ENCODE measurements at places on chromosomes 12 and 14.

DNA sequence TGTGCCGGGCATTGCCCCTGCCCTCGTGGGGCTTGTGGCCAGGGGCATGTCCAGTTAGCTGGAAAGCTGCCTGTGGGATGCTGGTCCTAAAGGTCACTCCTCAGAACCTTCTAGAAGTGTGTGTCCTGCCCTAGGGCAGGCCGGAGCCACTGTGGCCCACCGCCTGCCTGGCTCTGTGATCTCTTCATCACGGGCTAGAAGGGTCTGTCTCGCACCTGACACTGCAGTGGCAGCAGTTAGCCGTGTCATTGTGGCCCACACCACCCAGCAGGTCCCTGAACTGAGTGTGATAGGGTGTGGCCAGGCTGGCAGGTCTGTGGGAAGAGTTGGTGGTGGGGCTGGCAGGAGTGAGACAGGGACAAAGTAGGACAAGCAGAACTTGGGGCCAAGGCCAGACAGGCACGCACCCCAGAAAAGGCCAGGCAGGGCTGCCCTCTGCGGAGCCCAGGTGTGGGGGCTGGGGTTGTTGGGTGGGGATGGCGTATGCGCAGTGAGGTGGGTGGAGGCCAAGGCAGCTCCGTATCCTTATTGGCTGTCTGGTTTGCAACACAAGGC, 41.2 kb downstream of the ADGRD1 start:
- no peak for DNase-seq

- no peak for DNase-seq
Measured at GRCh38 chr14:75453817-75454434, 26.1 kb downstream of the JDP2 start.

- DNase-seq = no peak
Measured at GRCh38 chr12:7302266-7302986, 1.4 kb upstream of the ACSM4 start.

- no peak for DNase-seq
Measured at GRCh38 chr14:87805315-87805723, 187.7 kb downstream of the GALC start.

- no peak for DNase-seq
Measured at GRCh38 chr12:128265566-128265965, 1.4 kb upstream of the TMEM132C start.

DNA sequence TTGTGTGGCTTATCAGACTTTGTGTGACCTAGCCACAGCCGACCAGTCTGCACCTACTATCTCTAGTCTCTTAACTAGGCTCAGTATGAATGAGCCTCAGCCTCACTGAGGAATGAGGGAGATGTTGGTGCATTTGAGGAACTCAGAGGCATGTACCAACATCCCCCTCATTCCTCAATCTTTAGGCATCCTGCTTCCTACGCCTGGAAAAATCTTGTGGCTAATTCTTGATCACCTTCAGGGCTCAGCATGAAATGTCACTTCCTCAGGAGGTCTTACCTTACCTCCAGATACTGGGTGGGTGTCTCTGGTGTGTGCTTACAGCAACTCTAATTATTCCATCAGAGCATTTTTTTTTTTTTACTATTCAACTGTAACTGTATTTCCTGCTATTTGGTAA, 148.8 kb upstream of the TMCC3 start:
- DNase-seq = no peak

- DNase-seq = no peak
Measured at GRCh38 chr12:97572220-97572619, 109.6 kb downstream of the RMST start.

- no peak for DNase-seq
Measured at GRCh38 chr12:124148481-124149273, 146.2 kb upstream of the RFLNA start.

DNA sequence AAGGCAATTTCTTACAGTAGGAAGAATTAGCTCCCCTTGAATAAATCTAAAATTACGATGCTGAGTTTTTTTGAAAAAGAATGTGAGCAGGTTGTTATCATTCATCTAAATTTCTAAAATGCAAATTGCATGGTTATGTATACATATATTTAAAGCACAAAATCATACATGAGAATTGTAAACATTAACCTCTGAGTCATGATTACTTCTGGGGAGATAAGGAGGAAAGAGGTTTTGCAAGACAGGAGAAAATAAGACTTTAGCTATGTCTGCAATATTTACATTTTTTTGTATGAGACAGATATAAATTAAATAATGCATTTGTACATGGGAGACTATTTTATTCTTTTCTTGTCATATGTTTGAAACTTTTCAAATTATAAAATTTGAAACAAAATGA, 72.2 kb downstream of the TSPAN8 start:
- DNase-seq = no peak

DNA sequence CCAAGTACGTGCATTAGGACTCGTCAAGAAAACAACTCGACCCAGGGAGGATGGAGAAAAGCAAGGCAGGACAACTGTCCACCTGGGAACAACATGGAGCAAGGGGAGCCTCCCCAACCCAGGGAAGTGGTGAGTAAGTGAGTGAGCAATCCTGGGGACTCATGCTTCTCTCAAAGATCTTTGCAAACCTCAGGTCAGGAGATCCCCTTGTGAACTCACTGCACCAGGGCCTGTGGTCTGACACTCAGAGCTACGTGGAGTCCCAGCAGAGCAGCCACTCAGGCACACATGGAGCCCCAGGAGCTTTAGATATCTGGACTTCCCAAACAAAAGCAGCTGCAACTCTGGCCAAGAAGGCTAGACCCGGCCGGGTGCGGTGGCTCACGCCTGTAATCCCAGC, 12.2 kb upstream of the OR5AU1 start:
- no peak for DNase-seq

DNA sequence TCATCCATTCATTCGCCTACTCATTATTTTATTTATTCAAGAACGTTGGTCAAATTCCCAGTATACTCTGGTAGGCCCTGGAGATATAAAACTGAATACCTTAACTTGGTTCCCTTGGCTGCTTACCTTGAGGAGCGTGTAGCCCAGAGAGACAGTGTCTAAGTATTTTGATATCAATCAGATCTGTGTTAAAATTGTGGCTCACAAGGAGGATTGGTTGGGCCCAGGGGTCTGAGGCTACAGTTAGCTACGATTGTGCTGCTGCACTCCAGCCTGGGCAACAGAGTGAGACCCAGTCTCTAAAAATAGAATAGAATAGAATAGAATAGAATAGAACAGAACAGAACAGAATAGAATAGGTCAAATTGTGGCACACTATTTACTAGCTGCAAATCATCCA, 438.4 kb downstream of the ADAMTS20 start:
- DNase-seq = no peak

- no peak for DNase-seq
Measured at GRCh38 chr14:99889268-99889667, 96.1 kb downstream of the EML1 start.

- DNase-seq = peak; percentile 31
Measured at GRCh38 chr12:96501133-96501761, 11.9 kb downstream of the CFAP54 start.

GRCh38 chr12:32754111-32754510, 1.6 kb downstream of the YARS2 start:
- DNase-seq = no peak

DNA sequence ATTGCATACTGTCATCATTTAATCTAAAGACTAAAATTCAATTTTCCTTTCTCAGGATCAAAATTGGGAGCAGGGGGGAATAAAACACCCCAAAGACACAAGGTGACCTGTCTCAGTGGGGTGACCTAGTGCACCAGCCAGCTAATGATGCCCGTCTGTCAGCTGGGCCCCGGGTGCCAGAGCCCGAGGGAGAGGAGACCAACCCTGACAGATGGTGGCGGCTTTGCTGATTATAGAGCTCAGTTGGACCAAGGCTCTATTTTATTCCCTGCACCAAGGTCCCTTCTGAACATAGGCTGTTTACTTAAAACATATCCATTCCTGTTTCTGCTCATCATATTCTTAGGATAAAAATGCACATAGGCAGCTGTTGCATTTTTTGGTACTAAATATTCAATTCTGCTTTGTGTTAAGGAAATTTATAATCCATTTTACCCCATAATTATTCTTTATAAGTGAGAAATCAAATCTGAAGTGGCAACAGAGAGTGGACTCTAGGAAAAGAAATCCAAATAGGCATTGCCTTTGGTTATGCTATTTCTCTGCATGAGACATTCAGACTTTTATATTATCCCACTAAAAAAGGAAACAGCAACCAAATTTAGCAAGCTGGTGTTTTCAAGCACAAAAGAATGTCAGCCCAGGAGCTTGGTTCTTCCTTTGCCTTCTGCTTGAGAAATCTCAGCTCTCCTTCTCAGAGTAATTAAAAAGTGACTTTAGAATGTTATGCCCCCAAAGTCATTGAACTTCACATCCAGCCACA, 96.8 kb upstream of the IFNG-AS1 start:
- no peak for DNase-seq

DNA sequence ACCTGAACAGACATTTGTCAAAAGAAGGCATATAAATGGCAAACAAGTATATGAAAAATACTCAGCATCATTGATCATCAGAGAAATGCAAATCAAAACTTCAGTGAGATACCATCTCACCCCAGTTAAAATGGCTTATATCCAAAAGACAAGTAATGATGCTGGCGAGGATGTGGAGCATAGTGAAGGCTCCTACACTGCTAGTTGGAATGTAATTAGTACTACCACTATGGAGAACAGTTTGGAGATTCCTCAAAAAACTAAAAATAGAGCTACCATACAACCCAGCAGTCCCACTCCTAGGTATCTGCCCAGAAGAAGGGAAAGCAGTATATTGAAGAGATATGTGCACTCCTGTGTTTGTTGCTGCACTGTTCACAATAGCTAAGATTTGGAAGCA, 146.1 kb downstream of the TGFB3 start:
- no peak for DNase-seq

DNA sequence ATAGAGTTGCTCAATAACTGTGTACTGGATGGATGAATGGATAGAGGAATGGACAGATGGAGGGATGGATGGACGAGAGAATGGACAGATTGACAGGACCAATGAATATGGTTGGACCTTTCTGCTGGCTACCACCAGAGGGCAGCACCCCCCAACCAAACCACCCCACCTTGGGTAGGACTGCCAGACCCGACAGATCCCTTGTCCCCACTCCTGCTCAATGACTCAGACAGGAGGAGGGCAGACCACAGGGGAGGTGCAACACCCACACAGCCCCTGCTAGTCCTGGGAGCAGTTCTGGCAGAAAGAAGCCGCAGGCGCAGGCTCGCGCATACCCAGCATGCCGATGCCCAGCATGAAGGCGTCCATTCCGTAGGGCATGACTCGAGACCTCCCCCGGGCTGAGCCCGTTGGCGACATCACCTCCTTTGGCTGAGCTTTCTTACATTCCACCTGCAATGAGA, 12.4 kb downstream of the MSI1 start:
- no peak for DNase-seq

DNA sequence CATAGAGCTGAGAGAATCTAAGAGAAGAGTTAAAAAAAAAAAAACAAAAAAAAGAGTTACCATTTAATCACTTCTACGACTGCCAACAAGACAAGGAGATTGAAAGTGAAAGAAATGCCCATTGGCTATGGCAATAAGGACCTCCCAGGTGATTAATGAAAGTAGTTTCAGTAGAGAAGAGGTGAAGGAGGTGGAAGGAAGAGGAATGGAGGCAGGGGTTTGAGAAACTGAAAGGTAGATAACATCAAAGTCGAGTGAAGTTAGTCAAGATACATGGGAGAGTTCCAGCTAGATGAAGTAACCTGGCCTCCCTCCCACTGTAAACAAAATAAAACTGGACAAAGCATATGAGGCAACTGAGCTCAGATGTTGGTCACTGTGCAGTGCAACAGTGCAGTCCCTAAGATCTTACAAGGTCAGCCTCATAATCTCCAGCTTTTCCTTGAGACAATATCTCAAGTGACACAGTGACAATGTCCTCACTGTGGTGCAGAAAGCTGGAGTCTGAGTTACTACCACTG, 118.0 kb upstream of the CCDC198 start:
- no peak for DNase-seq

DNA sequence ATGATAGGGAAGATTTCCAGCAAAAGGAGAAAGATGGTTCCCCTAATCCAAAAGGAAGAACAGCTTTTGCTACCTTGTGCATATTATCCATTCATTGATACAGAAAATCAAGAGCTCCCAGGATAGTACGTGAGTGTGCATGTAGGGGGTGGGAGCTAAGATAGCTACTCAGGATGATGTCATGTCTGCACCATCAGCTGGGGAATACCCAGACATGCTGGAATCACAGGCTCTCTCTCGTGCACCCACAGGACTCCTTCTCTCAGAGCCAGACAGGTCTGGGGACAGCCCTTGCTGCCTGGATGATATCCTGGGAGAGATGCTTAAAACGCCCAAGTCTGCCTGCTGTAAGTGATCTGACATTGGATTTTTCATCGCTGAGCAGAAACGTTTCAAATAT, 38.9 kb downstream of the FOXN3 start:
- DNase-seq = no peak

DNA sequence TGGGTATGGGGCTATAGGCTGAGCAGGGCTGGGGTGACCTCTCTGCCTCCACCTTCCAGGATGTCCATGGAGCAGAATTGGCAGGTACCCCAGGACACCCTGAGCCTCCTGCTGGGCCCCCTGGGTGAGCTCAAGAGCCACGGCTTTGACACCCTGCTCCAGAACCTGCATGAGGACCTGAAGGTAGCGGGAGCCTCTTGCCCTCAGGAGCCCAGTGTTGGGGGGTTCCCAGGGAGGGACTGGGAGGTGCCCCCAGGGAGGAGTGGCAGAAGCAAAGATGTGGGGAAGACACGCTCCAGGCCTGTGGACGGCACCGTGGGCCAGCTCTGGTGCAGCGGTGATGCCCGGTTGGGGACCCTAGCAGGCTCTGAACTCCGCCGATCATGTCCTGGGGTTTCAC, 8.3 kb downstream of the TNFAIP2 start:
- DNase-seq = no peak

GRCh38 chr12:104593482-104593881, 136.7 kb downstream of the CHST11 start:
- no peak for DNase-seq

GRCh38 chr12:6692888-6693287, 3.7 kb upstream of the ZNF384 start:
- no peak for DNase-seq

DNA sequence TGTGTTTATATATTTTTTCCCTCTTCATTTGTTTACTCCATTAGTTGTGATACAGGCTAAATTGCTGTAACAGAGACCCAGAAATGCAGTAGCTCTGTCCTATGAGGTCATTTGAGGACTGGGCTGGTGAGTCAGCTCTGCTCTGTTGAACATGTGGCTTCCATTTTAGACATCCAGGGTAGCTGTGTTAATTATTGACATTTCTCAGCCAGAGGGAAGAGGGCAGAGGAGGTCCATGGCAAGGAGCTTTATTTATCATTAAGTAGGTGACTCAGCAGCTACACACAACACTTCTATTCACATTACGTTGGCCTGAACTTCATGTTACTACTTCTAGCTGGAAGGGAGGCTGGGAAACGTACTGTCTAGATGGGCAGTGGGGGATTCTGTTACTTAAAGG, 85.4 kb downstream of the PTCSC3 start:
- peak; percentile 84 for DNase-seq

- peak; percentile 72 for DNase-seq
Measured at GRCh38 chr14:69685716-69686115, 74.3 kb downstream of the SUSD6 start.

- no peak for DNase-seq
Measured at GRCh38 chr14:41418851-41419250, 187.8 kb upstream of the LRFN5 start.

GRCh38 chr12:78007173-78007572, 176.5 kb downstream of the NAV3 start:
- DNase-seq = no peak

GRCh38 chr14:25400607-25401206, 350.8 kb upstream of the STXBP6 start:
- DNase-seq = peak; percentile 34

GRCh38 chr12:51246254-51246853, 7.7 kb downstream of the DAZAP2 start:
- DNase-seq = peak; percentile 41

GRCh38 chr12:27560126-27560525, 36.1 kb downstream of the PPFIBP1 start:
- DNase-seq = no peak
